H4 (cell line): ENCODE measurements at places on chromosomes 6 and 20. TPM values are rescaled to one million over a fixed set of nuclear protein-coding genes. Genes with fewer than 3 reads are reported as not detected.

- DNase-seq, result no peak
Measured at GRCh38 chr6:68339488-68340131, 295.5 kb upstream of the ADGRB3 start.

Gene BMP7
- 11.3 and 11.8 TPM in 2 replicates for total RNA-seq

GRCh38 chr6:39812853-39813533 is 20.8 kb downstream of the DAAM2 start:
- peak; percentile 91 for DNase-seq

DNA sequence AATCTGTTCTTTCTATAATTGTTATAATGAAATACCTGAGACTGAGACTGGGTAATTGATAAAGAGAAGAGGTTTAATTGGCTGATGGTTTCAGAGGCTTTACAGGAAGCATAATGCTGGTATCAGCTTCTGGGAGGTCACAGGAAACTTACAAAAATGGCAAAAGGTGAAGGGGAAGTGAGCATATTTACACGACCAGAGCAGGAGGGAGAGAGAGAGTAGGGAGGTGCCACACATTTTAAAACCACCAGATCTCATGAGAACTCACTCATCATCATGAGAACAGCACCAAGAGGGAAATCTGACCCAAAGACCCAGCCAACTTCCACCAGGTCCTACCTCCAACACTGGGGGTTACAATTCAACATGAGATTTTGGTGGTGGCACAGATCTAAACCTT is 2.6 kb upstream of the SIRPB1 start:
- DNase-seq, result no peak

DNA sequence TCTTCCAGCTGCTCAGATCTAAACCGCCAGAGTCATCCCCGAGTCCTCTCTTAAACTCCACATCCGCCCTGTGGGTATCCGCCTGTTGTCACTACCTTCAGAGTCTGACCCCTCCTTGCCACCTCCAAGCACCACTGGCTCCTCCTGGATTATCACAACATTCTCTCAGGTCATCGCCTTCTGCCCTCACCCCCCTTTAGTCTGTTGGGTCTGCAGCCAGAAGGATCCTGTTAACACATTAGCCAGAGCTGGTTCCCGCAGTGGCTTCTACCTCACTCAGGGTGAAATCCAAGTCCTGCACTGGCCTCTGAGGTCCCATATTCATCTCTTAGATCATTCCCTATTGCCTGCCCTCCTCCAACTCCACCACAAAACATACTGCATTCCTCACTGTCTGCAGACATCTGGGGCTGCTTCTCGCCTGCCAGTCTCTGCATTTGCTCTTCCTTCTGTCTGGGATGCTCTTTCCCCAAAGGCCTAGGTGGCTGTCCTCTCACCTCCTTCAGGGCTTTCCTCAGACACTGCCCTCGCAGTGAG is 34.1 kb downstream of the TNXB start:
- no peak for DNase-seq

Gene CST5
- not detected in 2 replicates for total RNA-seq

Gene COMMD7
- total RNA-seq, result 17.4 and 29.3 TPM in 2 replicates

DNA sequence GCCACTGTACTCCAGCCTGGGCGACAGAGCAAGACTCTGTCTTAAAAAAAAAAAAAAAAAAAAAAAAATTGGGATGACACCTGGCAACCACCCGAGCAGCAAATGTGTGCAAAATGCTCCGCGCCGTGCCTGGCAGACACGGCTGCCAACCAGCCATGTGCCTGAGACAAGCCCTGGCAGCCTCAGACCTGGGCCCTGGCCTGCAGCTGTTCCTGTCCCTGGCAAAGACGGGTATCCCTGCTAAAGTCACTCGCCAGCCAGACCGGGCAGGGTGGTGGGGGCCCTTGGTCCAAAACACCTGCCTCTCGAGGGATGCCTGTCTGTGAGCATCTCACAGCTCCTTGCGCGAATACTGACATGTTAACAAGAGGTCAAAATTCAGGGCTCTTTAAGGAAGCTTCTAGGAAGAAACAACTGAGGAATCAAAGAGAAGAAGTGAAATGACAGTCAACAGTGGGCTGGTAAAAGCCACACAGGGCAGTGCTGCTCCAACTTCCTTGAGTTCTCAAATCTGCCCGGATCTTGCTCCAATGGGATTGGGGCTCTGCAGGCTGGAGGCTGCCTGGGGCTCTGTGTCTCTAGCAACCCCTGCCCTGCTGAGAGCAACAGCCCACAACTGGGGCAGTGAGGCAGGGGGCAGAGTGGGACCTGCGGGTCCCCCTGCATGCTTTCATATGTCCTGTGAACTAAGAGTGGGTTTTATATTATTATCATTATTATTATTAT is 53.4 kb downstream of the SYTL3 start:
- DNase-seq, result no peak

DNA sequence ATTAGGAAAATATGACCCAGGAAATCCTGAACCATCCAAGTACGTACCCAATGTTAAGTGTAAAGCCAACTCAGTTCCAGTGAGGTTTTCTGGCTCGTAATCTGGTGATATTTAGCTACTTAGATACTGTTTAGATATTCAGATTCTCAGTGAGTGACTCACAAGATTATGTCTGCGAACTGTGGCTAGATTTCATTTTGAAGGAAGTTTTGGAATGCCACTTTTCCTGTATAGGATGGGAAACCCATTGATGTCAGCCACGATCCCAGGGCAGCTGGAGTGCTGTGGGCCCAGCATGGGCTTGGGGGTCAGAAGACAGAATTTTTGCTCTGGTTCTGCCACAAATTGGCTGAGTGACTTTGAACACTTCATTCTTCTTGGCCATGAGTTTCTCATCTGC is 76.3 kb downstream of the TMEM170B start:
- DNase-seq, result peak; percentile 92

- DNase-seq, result no peak
Measured at GRCh38 chr6:136607204-136607931, 57.1 kb upstream of the MAP7 start.

- DNase-seq, result no peak
Measured at GRCh38 chr6:21189759-21190158, 403.8 kb upstream of the SOX4 start.

Gene ALDH8A1
- total RNA-seq, result not detected in 2 replicates

Gene DLK2
- total RNA-seq, result 12.6 and 13.7 TPM in 2 replicates

GRCh38 chr20:52843425-52843824 is 128.7 kb upstream of the TSHZ2 start:
- DNase-seq, result no peak

Gene KCNQ5
- 1.4 and 2.1 TPM in 2 replicates for total RNA-seq

DNA sequence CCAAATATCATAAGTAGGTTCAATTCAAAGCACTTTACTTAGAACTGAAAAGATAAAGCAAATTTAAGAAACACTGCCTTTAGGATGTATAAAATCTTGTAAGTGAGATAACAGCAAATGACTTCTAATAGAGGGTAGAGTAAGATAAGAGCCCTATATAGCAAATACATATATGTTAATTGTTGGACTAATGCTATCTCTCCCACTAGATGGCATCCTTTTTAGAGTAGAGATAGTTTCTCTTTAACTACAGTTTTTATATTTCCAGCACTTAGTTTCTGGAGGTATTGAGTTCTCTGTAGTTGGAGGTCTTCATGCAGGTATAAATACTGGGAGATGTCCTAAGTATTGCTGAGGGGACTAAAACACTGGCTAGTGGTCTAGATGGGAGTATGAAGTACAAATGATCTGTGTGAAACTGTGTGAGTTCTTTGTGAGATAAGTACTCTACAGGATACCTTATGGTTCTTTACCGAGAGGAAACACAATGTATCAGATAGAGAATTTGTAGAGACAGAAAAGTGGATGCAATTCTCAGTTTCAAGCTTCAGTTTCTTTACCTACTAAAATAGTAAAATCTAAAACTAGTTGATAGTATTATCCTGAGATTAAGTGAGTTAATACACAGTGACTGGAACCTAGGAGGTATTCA is 399.3 kb downstream of the KHDRBS2 start:
- peak; percentile 14 for DNase-seq

- DNase-seq, result peak; percentile 85
Measured at GRCh38 chr6:134464690-134465411, 146.9 kb upstream of the SGK1 start.

DNA sequence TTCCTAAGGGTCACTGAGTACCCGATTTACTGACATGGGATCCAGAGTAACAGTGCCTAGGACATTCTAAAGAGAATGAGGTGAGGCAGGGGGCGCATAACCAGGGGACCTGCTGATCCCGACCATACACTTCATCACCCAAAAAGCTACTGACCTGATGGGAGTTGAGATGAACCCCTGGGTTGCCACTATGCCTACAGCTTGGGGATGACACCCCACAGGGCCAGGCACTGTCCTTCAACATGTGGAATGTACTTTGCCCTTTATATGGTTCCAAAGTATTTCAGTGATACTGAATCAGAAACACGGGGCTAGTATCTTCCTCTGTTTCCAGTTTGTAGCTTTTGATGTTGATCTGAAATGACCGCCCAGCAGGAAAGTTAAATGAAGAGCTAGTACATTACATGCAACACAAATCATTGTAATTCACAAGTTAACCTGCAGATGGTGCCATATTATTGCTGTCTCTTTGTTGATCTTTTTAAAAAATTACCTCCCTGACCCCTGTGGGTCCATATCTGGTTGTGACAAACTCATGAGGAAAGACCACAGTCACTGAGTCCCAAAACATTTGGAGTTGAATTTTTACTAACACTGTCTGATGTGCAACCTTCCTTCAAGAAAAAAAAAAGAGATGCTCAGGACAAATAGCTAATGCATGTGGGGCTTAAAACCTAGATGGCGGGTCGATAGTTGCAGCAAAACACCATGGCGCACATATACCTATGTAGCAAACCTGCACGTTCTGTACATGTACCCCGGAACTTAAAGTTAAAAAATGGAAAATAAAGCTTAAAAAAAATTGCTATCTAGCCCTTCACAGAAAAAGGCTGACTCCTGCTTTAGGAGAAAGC is 42.7 kb upstream of the GCNT2 start:
- DNase-seq, result peak; percentile 33

GRCh38 chr6:24972311-24972958 is 36.7 kb upstream of the RIPOR2 start:
- DNase-seq, result no peak

- no peak for DNase-seq
Measured at GRCh38 chr20:13342469-13343242, 121.6 kb downstream of the ISM1 start.

Gene EPB41L1
- 12.4 and 25.3 TPM in 2 replicates for total RNA-seq

Gene GABRR1
- not detected in 2 replicates for total RNA-seq

- no peak for DNase-seq
Measured at GRCh38 chr20:10667560-10668167, 6.1 kb downstream of the JAG1 start.

GRCh38 chr20:63940472-63941266 is 15.5 kb downstream of the UCKL1 start:
- DNase-seq, result no peak
